ENCODE measurements at places on chromosomes 1 and 21. TPM values are rescaled to one million over a fixed set of nuclear protein-coding genes. Genes with fewer than 3 reads are reported as not detected.

DNA sequence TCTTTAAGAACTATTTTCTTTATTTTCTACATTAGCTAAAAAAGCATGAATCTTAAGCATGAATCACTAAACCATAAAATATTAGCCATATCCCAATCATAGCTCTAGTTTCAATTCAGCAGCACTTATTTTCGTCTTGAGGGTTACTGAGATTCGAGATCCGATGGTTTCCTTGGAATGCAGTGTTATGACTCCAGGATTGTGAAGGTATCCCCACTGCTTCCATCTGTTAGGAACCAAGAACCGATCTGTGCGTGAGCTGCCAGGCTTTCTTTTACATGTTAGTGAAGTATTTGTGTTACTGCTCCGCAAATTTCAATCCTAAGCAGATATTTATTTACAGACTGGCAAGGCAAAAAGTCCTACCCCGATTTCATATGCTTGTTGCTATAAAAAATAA, 18.8 kb downstream of the TNFRSF9 start:
- no peak for DNase-seq

- no peak for DNase-seq
Measured at GRCh38 chr1:63829349-63830327, 55.8 kb downstream of the ROR1 start.

DNA sequence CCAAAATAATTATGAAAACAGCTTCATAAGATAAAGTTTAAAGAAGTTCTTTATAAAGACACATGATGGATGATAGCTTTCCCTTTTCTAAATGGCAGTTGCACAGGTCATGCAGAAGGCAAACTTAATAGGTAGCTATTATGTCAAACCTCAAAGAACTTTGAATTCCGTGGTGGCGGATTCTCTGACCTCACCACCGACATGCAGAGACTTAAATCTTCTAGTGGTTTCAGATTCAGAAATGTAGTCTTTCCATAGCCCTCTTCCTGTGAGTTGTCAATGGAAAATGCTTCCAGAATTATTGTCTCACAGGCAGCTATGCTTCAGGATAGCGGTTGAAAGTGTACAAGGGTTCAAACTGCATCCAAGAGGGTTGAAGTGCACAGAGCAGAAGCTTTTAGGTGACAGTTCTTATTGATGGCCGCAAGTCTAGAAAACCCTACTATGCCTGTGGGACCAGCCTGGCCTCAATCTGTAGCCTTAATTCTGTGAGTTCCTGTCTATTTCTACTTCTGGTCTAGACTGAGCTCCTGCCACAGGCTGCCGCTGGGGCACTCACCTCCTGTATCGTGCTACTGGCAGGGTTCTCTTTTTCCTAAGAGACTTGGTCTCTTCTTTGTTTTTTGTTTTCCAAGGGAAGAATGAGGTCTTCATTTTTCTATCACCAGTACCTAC, 117.0 kb upstream of the ERRFI1 start:
- no peak for DNase-seq

DNA sequence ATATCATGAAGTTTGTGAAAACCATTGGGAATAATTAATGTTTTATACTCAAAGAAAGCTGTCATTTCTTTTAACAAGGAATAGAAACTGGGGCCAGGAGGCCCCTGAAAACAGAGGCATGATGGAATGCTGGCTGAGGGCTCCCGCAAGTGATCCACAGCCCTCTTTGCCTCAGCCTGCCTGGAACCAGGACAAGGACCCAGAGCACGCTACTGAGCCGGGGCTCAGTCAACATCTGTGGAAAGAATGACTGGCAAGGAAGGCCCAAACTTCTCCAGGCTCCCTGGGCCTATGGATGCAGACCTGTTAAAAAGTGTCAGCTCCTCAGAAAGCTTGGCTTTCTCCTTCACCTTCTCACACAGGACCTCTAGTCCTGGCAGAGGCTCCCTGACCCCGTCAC, 32.6 kb downstream of the COLGALT2 start:
- DNase-seq: no peak

DNA sequence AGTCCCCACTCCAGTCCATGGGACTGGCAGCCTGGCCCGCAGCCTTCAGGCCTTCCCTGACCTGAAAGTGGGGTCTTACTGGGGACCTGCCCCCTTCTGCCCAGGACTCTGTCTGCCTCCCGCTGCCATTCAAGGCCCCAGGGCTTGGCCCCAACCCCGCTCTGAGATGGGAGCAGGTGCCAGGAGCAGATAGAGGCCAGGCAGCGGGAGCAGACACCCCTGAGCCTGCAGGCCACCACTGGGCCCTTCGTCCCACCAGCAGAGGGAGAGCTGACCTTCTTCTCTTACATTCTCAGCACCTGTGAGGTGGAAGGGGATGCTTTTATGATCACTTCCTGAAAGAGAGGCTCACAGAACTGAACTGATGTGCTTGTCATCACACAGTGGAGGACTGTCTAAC, 62.2 kb upstream of the TINAGL1 start:
- no peak for DNase-seq

DNA sequence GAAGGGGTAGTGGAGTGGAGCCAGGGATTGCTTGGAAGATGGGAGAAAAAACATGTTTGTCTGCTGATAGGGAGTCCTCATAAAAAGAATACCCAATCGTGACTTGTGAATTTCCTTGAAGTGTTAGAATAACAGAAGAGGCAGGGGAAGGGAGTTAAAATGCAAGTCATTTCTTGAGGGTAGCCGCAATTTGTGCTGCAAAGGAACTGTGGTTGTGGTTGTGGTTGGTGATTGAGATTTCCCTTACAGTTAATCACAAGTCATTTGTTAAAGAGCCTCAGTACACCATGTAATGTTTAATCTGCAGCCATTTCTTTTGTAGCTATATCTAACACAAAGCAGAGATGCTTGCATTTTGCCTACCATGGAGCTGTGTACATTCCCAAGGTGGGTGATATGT, 38.5 kb upstream of the EGLN1 start:
- no peak for DNase-seq

- no peak for DNase-seq
Measured at GRCh38 chr1:224450159-224450558, 15.6 kb upstream of the WDR26 start.

Gene NBPF4
- total RNA-seq: 4.4 TPM

- DNase-seq: no peak
Measured at GRCh38 chr21:32137266-32137665, 141.6 kb downstream of the MIS18A start.

Gene WRAP73
- 52.7 TPM for total RNA-seq

DNA sequence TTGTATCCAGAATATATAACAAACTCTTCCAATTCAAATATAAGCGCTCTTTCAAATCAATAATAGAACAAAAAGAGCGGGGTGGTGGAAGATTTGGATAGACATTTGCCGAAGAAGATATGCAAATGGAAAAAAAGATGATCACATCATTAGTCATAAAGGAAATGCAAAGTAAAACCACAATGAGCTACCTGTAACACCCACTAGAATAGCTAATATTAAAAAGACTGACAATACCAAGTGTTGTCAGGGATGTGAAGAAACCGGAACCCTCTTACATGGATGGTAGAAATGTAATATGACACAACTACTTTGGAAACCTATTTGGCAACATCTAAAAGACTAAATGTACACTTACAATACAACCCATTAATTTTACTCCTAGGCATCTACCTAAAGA, 5.7 kb upstream of the TRAF5 start:
- no peak for DNase-seq

Data from MG63 (cell line).